ENCODE measurements at places on chromosomes 4 and X.

- no peak for DNase-seq
Observed at GRCh38 chr4:3823496-3824341, 57.5 kb downstream of the ADRA2C start.

DNA sequence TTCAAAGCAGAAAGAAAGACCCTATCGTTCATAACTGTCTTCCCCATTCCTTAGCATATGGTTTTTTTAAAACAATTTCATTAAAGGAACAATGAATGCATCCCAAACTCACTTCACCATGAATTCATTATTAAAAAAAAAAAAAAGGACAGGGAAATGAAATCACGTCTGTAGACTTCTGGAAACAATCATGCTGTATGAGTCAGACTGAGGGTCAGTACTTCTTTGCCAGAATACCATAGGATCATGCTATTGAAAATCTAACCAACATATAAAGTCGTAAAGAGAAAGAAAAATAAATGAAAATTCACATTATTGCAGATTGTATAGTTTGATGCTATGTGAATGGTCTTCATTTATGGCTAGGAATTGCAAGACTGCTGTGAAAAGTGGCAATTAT is 144.4 kb downstream of the PCDH18 start:
- peak; percentile 45 for DNase-seq

- DNase-seq, result no peak
Observed at GRCh38 chr4:149993030-149993429, 85.2 kb upstream of the DCLK2 start.

DNA sequence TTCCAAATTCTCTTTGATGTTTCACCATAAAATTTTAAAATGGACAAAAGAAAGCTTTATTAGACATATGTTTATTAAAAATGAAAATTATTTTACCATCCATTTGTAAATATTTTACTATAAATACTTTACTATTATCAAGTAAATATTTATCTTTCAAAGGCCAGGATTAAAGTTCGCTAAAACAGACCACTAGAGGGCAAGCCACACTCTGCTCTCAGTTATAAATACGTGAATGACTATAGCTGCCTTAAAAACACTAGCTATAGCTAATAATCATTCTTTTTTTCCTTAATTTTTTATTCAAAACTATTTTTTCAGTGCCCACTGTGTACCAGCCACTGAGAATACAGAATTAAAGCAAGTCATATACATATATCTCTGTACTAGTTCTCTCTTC is 38.6 kb downstream of the UNC5C start:
- DNase-seq, result peak; percentile 68

DNA sequence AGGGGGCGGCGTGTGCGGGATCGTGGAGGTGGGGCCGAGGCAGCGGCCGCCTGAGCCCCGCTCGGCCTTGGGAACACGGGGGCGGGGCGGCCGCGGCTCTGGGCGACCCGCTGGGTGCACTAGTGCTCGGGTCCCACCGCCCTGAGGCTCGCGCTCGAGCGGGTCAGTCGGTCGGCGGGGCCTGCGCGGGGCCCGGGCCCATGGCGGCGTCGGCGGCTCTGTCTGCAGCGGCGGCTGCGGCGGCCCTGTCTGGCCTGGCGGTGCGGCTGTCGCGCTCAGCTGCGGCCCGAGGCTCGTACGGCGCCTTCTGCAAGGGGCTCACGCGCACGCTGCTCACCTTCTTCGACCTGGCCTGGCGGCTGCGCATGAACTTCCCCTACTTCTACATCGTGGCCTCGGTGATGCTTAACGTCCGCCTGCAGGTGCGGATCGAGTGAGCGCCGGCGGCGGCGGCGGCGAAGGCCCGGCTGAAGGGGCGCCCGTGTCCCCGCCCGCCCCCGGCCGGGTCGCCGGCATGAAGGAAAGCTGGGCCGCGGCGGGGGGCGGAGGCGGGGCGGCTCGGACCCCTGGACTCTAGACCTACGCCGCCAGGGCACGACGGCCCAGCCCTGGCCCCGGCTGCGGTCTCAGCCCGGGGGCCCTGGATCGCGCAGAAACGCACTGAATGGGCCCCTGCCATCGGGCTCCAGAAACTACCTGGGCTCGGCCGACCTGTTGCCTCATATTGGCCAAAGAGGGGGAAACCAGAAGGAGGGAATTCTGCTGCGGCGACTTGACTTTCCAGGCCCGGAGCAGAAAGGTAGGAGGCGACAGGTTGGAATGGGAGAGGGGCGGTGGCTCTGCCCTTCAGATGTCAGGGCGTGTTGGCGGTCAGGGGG is at the start of gene SMIM10L2A:
Gene SMIM10L2A (plus strand): TSS at position 13 of the 878 bp plus-strand sequence. CDS start 188 bp downstream, at position 201.
- DNase-seq, result peak; percentile 23

GRCh38 chr4:181793096-181793495 is 450.1 kb upstream of the TENM3 start:
- peak; percentile 73 for DNase-seq

DNA sequence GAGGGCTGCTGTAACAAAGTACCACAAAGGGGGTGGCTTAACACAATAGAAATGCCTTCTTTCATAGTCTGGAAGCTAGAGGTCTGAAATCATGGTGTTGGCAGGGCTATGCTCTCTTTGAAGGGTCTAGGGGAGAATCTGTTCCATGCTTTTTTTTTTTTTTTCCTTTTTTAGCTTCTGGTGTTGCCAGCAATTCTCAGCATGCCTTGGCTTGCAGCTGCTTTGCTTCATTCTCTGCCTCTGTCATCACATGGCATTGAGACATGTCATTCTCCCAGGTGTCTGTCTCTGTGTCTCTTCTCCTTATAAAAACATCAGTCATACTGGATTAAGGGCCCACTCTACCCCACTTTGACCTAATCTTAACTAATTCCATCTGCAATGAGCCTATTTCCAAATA is 78.6 kb upstream of the BOD1L1 start:
- DNase-seq, result peak; percentile 13

DNA sequence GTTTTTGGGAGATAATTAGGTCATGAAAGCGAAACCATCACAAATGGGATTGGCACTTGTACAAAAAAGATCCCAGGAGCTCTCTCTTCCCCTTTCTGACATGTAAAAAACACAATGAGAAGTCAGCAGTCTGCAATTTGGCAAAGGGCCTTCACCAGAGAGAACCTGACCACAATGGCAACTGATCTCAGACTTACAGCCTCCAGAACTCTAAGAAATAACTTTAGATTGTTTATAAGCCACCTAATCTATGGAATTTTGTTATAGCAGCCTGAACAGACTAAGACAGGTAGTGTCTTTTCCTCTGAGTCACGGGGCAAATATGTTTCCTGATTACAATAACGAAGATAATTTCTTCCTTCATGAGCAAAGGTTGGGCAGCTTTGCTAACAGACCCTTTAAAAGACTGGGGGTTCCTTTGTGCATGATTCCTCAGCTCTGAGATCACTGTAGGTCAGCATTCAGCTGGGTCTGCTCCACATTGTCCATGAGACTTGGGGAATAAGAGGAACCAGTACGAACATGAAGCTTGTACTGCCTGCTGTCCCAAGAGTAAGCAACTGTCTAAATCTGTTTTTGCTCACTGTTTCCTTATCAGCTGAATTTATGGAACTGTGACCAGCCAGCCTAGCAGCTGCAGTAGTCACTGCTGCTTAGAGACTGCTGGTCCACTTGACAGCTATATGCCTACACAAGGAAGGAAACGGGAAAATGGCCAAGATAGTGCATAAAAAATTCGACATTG is 191.6 kb downstream of the ANAPC10 start:
- DNase-seq, result no peak

- no peak for DNase-seq
Observed at GRCh38 chr4:53651156-53651735, 60.0 kb upstream of the LNX1 start.

DNA sequence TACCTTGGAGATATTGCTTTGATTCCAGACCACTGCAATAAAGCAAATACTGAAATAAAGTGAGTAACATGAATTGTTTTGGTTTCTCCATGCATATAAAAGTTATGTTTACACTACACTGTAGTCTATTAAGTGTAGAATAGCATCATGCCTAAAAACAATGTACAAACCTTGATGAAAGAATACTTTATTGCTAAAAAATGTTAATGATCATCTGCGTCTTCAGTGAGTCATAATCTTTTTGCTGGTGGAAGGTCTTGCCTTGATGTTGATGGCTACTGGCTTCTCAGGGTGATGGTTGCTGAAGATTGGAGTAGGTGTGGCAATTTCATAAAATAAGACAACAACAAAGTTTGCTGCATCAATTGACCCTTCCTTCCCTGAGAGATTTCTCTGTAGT is 145.1 kb downstream of the SHROOM4 start:
- no peak for DNase-seq

GRCh38 chr4:761086-761485 is 55.5 kb downstream of the PCGF3 start:
- DNase-seq, result no peak

GRCh38 chr4:149008415-149009025 is 566.3 kb upstream of the NR3C2 start:
- DNase-seq, result no peak

GRCh38 chr4:26300314-26301307 is 20.2 kb upstream of the RBPJ start:
- DNase-seq, result no peak

GRCh38 chr4:112109360-112110058 is 35.7 kb upstream of the FAM241A start:
- DNase-seq, result no peak

DNA sequence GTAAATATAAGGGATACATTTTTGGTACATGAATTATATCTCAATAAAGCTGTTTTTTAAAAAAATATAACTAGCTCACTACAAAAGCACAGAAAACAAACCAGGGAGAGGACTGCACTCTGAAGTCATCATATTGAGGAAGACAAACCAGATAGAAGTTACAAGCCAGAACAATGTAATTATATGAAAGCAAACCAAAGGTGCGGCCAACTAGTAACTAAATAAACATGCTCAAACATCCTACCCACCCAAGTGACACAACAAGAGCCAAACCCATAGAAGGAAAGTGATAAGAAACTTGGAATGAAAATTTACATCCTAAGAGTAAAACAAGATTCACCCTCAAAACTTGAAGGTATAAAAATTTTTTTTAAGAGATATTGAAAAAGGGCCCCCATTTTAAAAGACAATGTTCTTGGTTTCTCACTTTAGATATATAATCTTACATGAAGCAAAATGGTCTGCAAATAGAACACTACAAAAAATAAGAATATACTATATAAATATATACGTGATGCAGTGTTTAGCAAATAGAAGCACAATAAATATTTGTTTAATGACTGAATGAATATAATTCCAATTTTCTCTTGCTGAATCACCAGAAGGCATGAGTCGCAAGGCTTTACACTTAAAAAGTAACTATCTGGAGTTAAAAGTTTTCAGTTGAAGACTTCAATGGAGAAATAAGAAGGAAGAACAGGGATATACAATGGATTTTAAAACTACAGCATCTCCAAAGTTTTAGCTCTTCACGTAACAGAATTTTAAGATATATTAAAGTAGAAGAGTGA is 4.0 kb upstream of the SH3D19 start:
- DNase-seq, result no peak

GRCh38 chr4:106869551-106869950 is 166.6 kb downstream of the DKK2 start:
- no peak for DNase-seq

DNA sequence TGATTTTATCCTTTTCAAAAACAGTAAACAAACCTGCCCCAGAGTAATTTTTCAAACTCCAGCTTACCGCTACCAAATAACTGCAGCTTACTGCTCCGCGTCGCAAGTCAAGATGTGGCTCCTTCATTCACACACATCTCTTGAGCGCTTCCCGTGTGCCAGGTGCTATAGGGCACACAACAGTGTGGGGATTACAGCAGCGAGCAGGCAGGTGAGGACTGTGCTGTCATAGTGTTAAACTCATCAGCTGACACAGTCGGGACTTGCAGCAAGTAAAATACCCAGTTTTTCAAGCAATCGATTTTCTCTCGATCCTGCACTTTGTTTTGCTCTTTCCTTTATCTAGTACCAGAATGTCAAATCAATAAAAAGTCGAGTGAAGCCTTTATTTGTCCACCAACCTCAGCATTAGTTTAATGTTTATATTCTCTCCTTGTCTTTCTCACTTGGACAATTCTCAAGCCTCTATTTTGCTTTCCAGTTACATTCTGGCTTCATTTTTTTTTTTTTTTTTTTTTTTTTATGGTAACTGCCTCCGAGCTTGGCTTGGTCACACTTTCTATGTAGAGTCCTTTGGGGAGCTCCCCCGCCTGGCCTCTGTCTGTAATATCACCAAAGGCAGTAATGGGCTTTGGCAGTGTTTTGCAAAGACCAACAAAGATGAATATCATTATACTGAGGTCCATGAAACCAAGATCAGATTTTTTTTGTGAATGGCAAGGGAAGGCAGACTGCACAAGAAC is 8.3 kb upstream of the ASB5 start:
- DNase-seq, result peak; percentile 48

- peak; percentile 65 for DNase-seq
Observed at GRCh38 chr4:24477919-24478318, 106.4 kb downstream of the DHX15 start.

DNA sequence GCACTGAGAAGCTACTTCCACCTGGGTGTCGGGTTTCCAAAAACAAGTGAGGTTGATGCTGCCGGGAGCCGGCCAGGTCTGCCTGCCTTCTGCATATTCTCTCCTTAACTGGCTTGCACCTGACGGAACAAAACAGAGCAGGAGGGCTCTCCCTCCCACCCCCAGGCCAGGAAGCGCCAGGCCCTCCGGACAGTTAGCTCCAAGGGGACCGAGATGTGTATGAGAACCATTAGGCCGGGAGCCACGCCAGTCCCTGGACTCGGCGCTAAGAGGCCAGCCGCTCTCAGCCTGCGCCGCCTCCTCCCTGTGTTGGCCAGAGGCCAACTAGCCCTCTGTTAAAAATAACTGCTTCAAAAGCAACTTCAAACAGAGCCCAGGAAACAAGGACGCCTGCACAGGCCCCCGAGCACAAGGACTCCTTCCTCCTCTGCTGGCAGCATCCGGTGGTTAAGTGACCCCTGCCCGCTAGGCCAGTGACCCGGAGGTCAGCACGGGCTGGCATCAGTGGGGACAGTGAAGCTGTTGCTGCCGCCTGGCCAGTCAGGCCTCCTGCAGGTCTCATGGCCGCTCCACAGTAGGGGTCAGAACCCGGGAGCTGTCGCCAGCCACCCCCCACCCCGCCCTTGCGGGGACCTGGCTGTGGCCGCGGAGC is 107.9 kb downstream of the ABLIM2 start:
- DNase-seq, result peak; percentile 82

- DNase-seq, result no peak
Observed at GRCh38 chr4:27472364-27472763, 611.7 kb downstream of the STIM2 start.

- no peak for DNase-seq
Observed at GRCh38 chrX:154815274-154815818, 10.1 kb upstream of the MPP1 start.

DNA sequence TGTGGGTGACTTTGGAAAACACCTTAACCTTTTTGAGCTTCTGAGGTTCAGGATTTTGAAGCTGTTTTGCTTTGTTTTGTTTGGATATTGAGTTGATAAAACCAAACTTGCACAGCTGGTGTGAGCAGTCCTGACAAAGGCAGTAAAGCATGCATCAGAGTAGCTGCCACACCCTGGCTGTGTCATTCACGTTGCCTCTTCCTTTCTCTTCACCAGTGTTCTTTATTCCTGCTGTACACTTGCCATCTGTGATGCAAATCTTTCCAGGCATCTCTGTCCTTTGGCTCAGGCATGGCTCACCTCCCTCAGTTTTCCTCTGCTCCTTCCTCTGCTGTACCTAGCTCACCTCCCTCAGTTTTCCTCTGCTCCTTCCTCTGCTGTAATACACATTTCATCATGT is 1850.2 kb upstream of the AGA start:
- no peak for DNase-seq

GRCh38 chr4:89109841-89110540 is 1.3 kb upstream of the TIGD2 start:
- peak; percentile 44 for DNase-seq
